ENCODE measurements at places on chromosomes 6 and 20.

- DNase-seq: no peak
Measured at GRCh38 chr6:97097068-97098047, 172.8 kb downstream of the KLHL32 start.

DNA sequence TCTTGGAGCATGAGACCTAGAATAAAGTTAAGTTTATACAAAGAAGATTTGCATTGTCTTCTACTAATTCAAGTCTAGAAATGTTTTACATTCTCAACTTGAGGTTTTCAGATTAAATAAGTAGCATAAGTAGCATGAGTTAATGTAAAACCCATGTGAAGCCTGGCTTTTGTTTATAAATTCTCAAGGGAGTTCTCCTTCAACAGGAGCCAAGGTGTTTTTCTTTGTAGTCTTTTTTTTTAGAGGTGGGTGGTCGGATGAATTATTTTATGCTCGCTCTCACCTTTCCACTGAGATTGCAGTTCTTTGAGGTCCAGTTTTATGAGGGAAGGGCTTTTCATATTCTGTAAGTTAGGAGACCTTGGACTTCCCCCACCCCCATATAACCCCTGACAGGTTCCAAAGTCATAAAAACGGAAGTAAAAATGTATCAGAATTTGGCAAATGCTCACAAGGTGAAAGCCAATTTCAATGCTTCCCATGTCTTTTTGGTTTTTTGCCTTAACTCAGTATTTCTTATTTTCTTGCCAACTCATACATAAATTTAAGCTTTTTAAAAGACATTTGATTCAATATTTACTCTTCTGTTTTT, 244.3 kb upstream of the ASCC3 start:
- no peak for DNase-seq

DNA sequence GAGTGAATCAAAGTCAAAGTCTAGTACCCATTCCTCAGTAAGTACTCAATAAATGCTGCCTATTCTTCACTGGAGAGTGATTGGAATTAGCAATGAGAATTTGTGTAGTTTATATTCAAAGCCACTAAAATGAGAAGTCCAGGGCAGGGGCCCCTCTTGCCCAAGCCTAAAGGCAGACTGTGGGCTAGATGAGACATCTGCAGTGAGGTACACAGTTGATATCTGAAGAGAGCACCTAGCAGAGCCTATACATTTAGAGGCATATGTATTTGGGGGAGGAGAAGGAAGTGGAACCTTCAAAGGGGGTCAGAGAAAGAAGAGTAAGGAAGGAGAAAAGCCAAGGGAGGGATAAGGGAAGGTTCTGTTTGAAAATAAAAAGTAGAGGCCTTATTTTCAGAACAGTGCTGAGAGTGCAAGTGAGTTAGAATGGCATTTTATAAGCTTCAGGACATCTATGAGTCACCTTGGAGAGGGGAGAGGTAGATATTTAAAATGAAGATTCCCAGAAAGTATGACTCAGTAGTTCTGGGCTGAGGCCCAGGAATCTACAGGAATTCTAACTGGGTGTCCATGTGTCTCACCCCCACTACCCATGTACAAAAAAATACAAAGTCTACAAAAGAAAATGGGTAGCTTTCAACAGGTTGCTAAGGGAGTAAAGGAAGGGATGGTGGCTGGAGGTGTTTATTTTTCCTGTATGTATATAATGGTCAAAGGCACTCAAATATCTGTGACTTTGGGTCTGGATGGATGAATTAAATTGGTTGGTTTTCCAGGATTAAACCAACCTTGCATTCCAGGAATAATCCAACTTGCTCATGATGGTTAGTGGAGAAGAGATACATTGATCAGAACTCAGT, 135.1 kb downstream of the ZFP64 start:
- no peak for DNase-seq

GRCh38 chr20:63102721-63103375, 96.1 kb upstream of the BHLHE23 start:
- DNase-seq: no peak

GRCh38 chr6:5278047-5278446, 16.7 kb downstream of the FARS2 start:
- peak; percentile 61 for DNase-seq

DNA sequence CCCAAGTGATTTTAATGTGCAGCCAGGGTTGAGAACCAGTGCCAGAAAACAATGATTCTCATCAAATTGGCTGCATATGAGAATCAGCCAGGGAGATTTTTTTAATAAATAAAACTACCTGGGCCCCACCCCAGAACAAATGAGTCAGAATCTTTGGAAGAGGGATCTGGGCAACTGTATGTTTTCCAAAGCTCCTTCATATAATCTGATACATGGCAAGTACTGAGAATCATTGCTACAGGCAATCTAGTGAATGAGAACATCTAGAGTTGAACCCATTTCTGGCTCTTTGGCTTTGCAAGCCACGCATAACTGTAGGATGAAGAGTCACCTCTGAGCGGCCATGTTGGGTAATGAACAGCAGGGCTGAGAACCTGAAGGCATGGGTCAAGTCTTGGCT, 26.1 kb upstream of the DSP start:
- no peak for DNase-seq

DNA sequence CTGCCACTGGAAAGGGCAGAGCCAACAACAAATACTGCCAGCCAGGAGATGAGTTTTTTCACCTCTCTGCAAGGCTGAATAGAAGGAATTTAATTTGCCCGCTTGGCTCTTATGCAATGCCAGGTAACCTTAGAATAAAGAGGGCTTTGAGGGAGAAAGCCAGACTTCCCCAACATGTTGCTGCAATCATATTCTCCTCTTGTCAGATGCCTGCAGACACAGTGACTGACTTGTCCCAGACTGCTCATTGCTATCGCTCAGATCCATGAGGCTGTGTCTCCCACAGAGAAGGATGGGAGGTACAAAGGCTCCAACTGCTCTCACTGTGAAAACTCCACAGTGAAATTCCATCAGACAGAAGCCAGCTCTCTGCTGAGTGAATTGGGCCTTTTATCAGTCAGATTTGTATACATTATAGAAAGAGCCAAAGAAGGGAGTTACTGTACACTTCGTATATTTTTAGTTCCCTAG, 517.0 kb upstream of the ID4 start:
- DNase-seq: no peak

GRCh38 chr6:39753725-39754045, 28.5 kb upstream of the KIF6 start:
- DNase-seq: no peak

DNA sequence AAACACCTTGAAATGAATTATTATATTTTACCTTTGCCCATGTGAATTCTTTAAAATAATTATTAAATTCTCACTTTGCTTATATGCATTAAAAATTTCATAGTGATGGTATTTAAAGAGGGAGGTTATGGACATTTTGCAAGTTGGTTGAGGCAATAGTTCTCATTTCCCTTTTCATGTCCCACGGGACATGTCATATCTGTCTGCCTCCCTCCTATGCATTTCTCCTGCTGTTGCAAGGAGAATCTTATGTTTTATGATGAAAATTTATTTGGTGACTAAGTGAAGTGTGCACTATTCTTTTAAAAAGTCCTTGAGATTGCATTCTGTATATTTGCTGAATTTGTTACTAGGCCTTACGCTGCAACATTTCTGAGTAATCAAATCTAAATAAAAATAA, 67.2 kb downstream of the UTRN start:
- DNase-seq: peak; percentile 90

GRCh38 chr20:61835791-61836350, 229.8 kb downstream of the TAF4 start:
- DNase-seq: no peak

- DNase-seq: no peak
Measured at GRCh38 chr6:157860505-157860991, 37.5 kb downstream of the SNX9 start.

DNA sequence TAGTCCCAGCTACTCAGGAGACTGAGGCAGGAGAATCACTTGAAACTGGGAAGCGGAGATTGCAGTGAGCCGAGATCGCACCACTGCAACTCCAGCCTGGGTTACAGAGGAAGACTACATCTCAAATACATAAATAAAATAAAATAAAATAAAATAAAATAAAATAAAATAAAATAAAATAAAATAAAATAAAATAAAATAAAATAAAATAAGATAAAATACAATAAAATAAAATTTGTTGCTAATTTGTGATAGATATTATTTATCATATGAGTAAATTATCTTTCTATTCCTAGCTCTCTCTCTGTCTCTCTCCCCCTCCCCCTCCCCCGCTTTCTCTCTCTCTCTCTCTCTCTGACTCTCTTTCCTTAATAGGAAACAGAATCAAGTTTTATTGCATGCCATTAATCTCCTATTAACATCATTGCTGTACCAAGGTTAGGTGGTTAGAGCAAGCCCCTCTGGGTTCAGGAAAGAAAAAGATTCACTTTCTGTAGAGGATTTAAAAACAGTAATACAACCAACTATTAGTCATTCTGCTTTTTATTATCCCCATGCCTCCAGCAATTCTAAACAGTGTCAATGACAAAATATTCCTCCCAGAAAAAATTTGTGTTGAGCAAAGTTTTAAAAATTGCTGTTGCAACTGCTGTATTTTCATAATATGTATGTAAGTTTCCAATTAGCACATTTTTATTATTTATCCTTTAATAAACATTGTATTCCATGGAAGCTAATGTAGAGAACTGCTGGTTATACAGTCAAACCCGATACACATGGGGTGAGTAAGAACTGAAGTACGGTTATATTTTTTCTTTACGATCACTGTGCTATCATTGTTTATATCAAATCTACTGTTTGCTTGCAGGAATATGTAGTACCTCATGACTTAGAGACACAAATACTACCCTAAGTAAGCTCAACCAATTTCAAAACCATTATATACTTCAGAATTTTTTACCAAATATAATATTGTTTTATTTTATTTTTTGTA, 22.1 kb downstream of the BMP5 start:
- no peak for DNase-seq

- DNase-seq: peak; percentile 85
Measured at GRCh38 chr20:2750491-2751251, 49.8 kb downstream of the CPXM1 start.

DNA sequence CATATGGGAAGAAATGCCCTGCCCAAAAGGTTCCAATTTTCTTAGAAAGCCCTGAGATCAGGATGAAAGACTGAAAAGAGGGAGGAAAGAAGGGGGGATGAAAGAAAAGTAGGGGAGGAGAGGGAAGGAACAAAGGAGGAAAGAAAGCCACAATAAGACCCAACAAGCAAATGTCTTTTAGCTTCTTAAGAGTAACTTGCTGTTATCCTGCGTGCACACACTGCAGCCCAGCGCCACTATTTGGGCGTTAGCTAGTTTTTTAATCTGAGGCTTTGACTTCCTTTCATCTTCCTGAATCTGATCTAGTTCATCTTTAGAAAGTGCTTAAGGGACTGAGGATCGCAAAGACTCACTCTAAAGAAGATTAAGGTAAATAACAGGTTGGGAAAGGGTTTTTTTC, 77.4 kb upstream of the HDDC2 start:
- no peak for DNase-seq

DNA sequence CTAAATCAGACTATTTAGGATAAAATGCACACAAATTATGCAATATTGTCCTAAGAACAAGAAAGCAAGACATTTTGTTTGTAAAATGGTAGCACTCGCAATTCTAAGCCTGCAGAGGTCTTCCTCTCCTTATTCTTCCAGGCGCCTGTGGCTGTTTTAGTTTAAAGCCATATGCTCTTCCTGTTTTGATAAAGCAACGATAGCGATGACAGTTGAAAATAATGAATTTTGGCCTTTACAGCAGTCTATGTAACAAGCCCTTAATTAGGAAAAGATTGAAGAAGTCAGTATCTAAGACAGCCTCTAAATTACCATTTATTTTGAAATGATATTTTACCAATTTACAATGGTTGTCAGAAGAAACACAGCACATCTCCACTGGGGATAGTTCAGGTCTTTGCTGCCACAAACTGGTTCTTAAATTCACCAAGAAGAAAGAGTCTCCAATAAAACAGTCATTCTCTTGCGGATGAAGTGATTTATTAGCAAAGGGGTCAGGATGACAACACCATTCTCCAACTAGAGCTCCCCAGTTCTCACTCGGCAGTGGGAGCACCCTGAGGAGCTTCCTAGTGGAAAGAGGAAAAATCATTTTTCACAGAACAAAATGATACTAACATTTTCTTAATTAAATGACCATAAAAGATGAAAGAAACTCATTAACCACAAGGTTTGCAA, 21.4 kb downstream of the UBE3D start:
- no peak for DNase-seq

DNA sequence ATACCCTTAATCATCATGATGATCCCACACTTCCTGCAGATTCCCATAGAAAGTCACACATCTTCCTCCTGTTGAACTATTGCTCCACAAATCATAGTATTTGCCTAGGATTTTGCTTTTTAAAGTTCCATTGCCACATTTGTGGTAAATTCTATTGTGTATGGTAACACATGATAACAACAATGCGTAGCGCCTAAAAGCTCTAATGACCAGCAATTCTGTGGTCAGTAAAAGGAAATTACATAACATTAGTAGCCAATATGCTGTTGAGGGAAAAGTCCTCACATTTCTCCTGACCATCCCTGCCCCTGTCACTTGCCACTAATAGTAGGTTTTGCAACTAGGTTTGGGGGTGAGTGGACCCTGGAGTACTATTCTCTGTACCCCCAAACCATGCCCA, 31.8 kb upstream of the PDE7B start:
- DNase-seq: no peak

All from MV-4-11 (cell line).